Transverse colon (tissue), 4 donors: ENCODE measurements at places on chromosomes 16 and 17.

DNA sequence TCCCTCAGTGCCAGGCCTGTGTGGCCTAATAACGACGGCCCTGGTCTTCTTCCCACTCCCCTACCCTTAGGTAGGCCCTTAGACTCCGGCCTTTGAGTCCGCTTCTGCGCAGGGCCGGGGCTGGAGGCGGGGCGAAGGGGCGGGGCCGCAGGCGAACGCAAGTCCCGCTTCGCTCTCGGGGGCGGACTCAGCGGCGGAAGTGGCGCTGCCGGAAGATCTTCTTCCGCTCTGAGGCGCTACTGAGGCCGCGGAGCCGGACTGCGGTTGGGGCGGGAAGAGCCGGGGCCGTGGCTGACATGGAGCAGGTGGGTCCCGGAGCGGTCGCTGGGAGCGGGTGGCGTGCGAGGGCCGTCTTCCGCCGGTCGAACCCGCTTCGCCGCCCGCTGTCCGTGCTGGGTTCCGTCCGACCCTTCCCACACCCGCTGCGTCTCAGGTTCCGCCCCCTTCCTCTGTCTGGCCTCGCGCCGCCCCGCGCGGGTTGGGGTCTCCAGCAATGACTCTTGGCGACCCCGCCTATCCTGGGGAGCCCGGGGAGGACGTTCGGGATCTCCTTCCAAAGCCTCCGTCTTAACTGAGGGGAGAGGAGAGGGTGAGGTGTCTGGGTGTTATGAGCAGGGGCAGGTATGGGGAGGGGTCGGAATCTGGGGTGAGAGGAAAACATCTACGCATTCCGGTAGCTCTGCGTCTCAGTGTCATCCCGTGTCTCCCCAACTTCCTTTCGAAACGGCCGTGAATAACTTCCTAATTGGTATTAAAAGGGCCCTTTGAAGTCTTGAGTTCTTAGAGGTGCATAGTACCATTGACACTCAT is at the start of gene STARD3:
Gene STARD3, plus strand, starts transcription at position 218 of the 810 bp plus-strand sequence. CDS start 16,388 bp downstream, outside the sequence.
- DNase-seq = peak; percentile 96

GRCh38 chr17:82400830-82401229 is 17.3 kb upstream of the HEXD start:
- peak; percentile 67 for DNase-seq

GRCh38 chr17:75616521-75617122 is 16.6 kb upstream of the SMIM5 start:
- no peak for DNase-seq

DNA sequence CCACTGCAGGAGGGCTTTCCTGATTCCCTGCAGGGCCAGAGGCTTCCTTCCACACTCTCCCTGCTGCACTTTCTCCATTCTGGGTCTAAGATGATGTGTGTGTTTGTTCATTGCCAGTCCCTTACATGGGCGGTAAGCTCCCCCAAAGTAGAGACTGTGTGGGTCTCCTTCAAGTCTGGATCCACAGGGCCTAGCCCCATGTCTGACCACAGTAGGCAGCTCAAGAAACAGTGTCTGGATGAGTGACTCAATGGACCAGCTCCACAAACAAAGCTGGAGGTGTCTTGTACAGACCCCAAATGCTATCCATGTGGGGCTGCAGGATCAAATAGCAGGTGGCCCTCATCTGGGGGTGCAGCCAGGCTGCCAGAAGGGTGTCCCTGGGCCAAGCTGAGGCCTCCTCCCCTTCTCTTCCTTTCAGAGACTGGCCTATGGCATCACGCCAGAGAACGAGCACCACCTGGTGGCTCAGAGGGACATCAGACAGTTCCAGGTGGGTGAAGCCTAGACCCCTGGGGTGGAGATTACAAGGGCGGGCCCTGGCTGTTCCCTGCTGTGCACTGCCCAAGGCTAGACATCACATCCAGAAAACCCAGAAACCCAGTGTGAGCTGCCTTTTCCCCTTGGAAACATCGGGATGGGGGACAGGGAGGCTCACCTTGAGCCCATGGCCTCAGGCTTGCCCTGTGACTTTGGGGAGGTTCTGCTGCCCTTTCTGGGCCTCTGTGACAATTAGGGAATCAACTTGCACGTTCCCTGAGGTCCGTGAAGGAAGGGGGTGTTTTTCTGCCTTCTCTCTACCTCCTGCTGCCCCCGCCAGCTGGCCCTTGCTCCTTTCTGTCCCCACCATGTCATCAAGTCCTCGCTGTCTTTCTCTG is 45.9 kb downstream of the SLC6A2 start:
- peak; percentile 54 for DNase-seq

DNA sequence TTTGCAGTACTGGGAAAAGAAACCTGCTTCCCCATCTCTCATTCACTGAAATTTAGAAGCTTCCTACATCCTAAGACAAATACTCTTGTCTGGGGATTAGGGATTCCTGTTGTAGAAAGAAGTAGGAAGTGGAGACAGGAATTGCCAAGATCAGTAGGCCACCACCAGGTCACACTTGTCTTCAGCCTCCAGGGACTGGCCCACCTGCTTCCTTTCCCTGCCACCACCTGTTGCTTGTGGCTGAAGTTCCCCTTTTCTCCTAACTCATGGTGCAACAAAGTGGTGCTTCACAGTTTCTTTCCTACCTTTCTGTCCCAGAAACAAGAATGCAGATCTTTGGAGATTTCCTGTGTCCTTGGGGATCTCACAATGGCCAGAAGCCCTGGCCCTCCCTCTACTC is 82.4 kb downstream of the WNT3 start:
- DNase-seq = no peak

- DNase-seq = peak; percentile 70
These were observed 1.2 kb upstream of the CCDC42 start for GRCh38 chr17:8745586-8746500.

- DNase-seq = no peak
These were observed 28.2 kb downstream of the BRD7 start for GRCh38 chr16:50340578-50340977.
